Stomach (tissue), 19 donors: ENCODE measurements at places on chromosomes 7 and 10.

- no peak overlapping the region for H3K27ac ChIP-seq
- H3K27me3 ChIP-seq = no peaks in the 10 kb centered on the region
- H3K36me3 ChIP-seq = no peaks in the 10 kb centered on the region
- DNase-seq = no peak
- no peak overlapping the region for H3K4me3 ChIP-seq
Measured at GRCh38 chr7:9091282-9091681, 657.9 kb downstream of the NXPH1 start.

DNA sequence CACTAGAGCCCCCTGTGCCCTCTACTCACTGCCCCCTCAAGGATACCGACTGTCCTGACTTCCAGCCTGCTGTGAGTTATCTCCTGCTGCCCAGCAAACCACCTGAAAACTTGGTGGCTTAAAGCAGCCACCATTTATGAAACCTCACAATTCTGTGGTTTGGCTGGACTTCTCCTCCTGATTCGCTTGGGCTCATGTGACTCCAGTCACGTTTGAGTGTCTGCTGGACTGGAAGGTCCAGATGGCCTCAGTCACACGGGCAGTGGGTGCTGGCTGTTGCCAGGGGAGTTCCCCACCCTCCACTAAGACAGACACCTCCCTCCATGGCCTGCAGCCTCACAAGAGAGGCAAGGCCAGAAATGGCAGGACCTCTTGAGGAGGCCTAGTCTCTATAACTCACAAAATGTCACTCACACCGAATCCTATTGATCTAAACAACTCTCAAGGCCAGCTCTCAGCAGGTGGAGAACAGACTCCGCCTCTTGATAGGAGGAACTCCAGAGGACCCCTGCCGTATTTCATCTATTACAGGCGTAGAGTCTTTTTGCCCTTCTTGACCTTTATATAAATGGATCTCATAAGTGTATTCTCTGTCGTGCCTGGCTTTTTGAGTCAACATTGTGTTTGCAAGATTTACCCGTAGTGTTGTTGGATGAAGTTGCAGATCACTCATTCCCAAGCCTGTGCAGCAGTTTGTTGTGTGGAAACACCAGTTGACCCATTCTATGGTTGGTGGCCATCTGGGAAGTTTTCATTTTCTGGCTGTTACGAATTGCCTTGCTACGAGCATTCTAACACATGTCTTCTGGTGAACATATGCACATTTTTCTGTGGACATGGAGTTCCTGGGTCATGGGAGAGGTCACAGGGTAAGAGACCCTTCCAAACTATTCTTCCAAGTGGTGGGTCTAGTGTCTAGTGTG, 48.3 kb downstream of the ZMIZ1 start:
- H3K36me3 ChIP-seq = peaks cover 44% of the 10 kb centered on the region
- no peaks in the 10 kb centered on the region for H3K27me3 ChIP-seq
- H3K4me3 ChIP-seq = no peak overlapping the region
- H3K4me1 ChIP-seq = peaks cover 85% of the 10 kb centered on the region
- H3K27ac ChIP-seq = peak overlapping the region; percentile 88

GRCh38 chr7:98251231-98251600, 816 bp downstream of the TECPR1 start:
- peak overlapping the region; percentile 88 for H3K27ac ChIP-seq
- peaks cover 72% of the 10 kb centered on the region for H3K4me1 ChIP-seq
- H3K36me3 ChIP-seq = peaks cover 26% of the 10 kb centered on the region
- no peak for DNase-seq
- H3K4me3 ChIP-seq = peak overlapping the region; percentile 86
- H3K27me3 ChIP-seq = no peaks in the 10 kb centered on the region

DNA sequence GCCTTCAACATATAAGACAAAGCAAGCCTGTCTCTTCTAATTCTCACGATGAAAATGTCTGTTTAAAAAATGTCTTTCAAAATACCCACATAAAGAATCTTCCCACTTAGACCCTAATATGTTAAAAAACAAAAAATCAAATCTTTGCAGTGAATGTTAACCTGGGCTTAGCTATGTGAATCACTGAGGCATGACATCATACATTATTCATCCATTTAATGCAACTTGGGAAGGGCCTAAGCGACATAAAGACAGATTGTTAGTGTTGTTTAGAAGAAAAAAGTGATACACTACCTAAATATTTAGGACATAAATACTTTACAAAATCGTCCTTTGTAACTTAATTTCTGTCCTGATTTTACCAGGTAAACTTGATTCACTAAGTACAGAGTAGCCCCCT, 648.5 kb upstream of the NRP1 start:
- no peaks in the 10 kb centered on the region for H3K4me1 ChIP-seq
- DNase-seq = no peak
- no peaks in the 10 kb centered on the region for H3K36me3 ChIP-seq
- no peak overlapping the region for H3K4me3 ChIP-seq
- no peak overlapping the region for H3K27ac ChIP-seq
- no peaks in the 10 kb centered on the region for H3K27me3 ChIP-seq

- no peaks in the 10 kb centered on the region for H3K36me3 ChIP-seq
- H3K27ac ChIP-seq = no peak overlapping the region
- no peak overlapping the region for H3K4me3 ChIP-seq
- no peaks in the 10 kb centered on the region for H3K27me3 ChIP-seq
- DNase-seq = no peak
Measured at GRCh38 chr10:44567471-44567870, 182.6 kb upstream of the CXCL12 start.
